CD4-positive, alpha-beta T cell treated with Interleukin-1 beta for 1 hour (primary cell): ENCODE measurements at places on chromosomes 4 and X.
A peak's percentile ranks its signal among the peaks of the same experiment; 100 is the strongest.

- DNase-seq: no peak
These were observed 14.8 kb downstream of the INTS6L start for GRCh38 chrX:135535077-135535940.

- DNase-seq: no peak
These were observed 407.9 kb downstream of the PCDH18 start for GRCh38 chr4:137124278-137124932.

GRCh38 chrX:48940404-48940955 is 16.9 kb downstream of the OTUD5 start:
- no peak for DNase-seq

DNA sequence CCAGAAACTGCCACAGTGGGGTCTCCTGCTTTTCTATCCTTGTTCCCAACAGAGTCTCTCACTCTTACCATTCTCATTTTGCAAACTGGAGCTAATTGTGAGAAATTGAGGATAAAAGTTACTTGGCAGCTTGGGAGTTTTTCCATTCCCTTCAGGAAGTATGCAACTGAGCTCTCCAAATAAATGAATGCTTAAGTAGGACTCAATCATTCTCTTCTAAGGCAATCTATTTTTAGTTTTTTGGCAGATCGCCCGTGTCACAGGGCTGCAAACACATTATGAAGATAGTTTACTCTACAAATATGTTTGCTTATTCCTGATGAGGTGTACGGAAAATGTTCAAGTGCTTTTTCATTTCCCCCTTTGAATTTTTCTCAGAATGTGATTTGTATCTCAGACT is 5.3 kb downstream of the ASB11 start:
- no peak for DNase-seq

DNA sequence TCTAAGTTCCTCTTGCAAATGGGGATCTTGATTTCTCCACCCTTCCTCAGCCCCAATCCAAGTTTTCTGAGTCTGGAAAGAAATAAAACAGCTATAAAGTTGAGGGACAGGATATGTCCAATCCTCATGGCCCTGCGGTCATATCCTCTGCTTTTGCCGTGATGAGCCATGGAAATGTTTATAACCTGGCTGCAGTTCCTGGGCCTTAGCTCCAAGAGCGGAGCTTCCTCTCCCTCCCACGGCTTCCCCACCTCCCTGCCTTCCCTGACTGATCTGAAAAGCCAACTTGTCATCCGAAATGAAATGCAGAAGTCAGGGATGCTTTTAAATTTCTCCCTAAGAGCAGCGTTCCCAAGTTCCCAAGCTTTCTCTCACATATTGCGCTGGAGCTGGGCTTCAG is 221.5 kb upstream of the SFRP2 start:
- no peak for DNase-seq

DNA sequence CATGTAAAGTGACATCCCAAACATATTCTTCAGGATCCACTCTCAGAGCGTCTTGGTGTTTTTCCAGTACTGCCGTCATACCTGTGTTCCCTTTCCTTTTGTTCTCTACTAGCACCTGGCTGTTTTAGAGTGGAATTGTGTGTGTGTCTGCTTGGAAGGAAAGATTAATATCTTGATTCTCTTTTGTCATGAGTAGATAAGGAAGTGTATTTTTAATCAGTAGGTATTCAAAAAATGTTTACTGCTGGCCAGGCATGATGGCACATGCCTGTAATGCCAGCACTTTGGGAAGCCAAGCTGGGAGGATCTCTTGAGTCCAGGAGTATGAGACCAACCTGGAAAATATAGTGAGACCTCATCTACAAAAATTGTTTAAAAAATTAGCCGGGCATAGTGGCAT is 198.8 kb downstream of the CBR4 start:
- DNase-seq: no peak

DNA sequence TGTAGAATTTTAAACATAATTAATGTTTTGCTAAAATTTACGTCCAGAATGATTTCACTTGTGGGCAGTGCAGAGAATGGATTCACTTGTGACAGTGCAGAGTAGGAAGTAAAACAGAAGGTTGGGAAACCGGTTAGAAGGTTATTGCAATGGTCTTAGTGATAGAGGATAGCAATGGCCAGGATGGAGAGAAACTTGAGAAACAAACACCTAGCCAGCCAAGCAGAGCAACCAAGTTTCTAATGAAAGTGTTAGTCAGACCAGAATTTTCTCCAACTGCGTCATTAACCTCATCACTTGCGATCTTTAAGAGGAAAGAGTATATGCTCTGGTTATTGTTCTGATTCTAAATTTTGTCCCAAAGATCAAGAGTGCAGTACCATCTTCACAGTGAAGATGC is 50.0 kb upstream of the TBC1D9 start:
- no peak for DNase-seq

DNA sequence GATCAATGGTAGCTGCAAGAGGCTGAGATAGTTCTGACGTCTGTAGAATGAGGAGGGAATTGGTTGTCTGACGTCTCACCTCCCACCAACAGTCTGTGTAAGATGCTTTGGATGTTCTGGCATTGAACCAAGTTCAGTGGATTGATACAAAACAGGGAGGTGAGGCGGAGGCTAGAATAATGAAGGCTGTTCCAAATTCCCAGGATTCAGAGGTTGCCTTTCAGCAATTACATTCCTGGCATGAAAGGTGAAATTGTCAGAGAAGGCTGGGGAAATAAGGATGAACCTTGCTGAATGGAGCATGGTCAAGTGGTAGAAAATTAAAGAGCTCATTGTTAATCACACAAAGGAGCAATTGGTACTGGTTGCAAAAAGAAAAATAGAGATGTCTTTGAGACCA is 241.6 kb downstream of the FBXW7 start:
- no peak for DNase-seq

DNA sequence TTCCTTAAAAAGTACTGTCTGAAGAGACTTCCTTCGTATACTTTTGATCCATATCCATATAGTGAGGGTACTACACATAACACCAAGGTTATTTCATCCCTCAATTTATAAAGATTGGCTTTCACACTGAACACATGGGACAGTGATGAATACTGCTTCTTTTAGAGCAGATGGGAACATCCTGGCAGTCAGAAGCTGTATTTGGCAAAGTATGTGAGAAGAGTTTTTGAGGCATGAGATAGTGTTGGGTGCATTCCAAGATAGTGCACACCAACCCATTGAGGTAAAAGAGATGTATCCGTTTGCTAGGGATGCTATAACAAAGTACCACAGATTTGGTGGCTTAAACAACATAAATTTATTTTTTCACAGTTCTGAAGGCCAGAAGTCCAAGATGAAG is 141.1 kb downstream of the MOSPD2 start:
- DNase-seq: no peak

DNA sequence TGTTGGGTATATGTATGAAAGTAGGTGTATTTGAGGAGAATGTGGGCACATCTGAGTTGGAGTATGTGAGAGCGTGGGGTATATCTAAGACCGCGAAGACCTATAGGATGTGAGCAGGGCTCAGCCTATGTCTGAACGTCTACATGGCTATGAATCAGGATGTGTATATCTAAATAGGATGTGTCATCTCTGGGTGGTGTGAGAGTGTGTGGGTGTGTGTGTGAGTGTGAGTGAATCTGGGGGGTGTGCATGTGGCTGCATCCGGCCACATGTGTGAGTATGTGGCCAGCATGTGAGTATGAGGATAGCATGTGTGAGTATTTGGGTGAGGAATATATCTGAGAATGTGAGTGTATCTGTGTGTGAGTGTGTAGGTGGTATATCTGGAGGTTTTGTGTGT is 7.7 kb downstream of the GPR173 start:
- no peak for DNase-seq

GRCh38 chr4:27020203-27020602 is 159.6 kb downstream of the STIM2 start:
- no peak for DNase-seq

DNA sequence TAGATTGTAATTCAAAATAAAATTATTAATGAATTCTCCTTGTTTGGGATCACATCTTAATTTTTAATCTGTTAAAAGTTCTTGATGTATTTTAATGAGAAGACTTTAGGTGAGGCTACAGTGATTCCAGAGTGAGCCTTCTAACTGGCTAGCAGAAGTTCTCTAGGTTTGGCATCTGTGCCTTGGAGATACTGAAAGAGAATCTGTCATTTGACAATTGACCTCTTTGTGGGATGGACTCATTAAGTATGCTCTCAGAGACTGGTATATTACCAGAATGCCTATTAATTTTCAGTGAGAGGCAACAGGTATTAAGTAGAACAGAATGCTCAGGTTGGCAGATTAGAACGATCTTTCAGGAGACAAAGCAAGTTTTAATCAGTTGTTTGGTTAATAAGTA is 10.2 kb downstream of the CCNG2 start:
- DNase-seq: no peak

DNA sequence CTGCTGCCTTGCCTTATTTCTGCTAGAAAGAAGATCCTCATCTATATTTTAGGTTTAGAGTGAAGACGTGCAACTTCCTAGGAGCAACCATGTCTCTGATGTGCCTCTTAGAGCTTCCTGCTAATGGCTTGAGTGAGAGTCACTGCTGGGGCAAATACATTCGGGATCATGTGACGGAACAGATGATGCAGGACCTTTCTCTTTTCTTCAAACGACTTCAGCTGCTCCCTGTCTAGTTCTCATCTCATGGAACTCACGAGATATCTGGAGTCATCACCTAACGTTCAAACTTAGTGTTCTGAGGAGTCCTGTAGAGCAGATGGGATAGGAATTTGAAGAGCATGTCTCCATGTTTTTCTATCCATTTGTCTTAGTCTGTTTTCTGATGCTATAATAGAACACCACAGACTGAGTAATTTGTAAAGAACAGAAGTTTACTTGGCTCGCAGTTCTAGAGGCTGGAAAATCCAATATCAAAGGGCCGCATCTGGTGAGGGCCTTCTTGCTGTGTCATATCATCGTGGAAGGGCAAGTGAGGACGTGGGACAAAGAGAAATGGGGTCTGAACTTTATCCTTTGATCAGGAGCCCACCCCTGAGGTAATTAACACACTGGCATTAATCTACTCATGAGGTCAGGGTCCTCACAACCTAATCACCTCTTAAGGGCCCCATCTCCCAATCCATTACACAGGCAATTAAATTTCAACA is 43.5 kb upstream of the SCRG1 start:
- no peak for DNase-seq

DNA sequence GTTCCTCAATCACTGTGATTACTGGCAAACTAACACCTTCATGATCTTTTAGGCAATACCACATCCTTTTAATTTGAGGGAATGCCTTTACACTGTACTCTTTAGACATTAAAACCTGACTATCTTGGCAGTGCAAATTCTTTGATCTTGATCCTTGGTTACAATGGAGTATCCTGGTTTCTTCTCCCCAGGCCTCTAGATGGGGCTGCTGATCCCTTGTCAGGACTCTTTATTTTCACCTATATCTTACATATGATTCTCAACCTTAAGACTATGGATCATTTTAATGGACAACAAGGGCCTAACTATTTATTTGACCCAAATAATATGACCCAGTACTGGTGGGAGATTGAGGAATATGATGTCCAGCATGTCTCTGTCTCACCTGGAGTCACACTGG is 1005.5 kb upstream of the INTU start:
- no peak for DNase-seq

DNA sequence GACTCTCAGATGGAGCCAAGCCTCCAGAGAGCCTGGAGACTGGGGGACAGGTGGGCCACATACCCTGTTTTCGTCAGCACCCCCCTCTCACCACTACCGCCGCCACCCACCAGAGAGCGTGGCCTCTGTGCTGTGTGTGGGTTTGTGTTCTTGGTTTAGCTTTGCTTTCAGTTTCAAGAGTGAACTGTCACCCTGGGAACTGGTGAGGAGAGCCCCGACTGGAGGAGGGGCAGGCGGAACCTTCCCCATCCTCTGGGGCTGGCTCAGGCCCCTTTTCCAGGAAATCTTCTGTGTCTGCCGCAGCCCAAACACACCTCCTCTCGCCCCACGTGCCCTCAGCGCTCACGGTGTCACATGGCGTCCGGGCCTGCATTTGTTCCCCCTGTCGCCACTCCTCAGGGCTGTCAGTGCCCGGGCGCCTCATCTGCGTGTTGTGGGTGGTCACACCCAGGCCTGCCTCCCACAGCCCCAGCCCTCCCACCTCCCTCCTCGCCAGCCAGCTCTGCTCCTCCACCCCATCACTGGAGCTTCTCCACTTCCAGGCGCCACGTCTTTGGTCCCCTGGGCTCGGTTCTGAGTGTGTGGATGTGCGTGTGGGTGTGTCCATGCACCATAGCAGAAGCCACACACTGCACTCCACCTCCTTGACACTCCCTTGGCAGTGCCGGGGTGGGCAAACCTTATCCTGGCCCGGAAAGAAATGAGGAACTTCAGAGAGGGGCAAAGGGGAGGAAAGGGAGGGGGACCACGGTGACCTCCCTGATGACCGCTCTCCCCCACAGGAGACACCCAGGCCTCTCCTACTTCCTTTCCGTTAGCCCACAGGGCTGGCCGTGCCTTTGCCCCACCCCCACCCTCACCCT is 27.8 kb downstream of the ELF4 start:
- peak; percentile 81 for DNase-seq

DNA sequence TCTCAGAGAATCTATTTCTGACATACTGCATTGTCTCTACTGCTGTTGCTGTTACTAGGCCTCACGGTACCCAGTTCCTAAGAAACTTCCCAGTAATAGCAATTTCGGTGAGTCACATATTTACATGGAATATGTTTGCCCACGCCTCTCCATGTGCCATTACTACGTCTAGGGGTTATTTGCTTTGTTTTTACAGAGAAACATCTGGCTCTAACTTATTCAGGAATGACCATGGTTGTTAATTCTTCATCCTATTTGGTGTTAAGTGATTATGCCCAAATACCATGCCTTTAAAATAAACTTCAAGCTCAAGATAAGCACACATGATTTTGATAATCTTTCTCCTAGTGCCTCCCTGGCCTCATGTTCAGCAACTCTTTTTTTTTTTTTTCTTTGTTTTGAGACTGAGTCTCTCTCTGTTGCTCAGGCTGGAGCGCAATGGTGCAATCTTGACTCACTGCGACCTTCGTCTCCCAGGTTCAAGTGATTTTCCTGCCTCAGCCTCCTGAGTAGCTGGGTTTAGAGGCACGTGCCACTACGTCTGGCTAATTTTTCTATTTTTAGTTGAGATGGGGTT is 101.0 kb upstream of the HS3ST1 start:
- no peak for DNase-seq

GRCh38 chrX:17046478-17047097 is 100.1 kb downstream of the REPS2 start:
- DNase-seq: peak; percentile 20

DNA sequence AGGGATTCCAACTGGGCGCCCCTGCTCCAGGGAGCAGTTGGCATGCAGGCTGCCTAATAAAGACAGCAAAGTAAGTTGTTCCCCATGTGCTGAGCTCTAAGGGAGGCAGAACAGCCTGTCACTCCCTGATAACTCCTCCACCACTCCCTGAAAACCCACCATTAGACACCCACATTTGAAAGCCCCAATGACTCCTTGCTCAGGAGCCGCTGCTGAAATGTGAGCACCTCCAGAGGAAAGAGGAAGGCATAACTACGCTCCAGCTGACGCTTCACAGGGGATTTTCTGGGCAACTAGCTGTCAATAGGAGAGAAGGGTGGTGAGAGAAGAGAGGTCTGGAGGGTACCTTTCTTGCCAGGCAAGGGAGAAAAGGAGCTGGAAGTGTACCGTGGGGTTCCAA is 62.5 kb downstream of the NPY1R start:
- DNase-seq: no peak

GRCh38 chrX:97494756-97495372 is 611.2 kb downstream of the RPA4 start:
- DNase-seq: no peak
